Fibroblast of skin of left biceps (primary cell): ENCODE measurements at places on chromosomes 1 and 21.

GRCh38 chr1:244515680-244516079 is 54.6 kb downstream of the CATSPERE start:
- no peak for DNase-seq

DNA sequence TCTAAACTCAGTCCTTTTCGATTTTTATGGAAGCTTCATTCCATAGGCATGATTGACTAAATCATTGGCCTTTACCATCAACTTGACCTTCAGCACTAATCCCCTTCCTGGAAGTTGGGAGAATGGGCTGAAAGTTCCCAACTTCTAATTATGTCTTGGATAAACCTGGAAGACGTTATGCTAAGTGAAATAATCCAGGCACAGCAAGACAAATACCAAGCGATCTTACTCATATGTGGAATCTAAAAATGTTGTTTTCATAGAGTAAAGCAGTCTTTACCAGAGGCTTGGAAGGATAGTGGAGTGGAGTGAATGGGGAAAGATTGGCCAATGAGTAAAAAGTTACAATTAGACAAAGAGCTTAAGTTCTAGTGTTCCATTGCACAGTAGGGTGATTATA is 1453.2 kb downstream of the PLA2G4A start:
- DNase-seq = no peak

- DNase-seq = no peak
Measured at GRCh38 chr1:27752360-27752759, 20.7 kb upstream of the STX12 start.

- no peak for DNase-seq
Measured at GRCh38 chr21:38188037-38188436, 68.8 kb upstream of the KCNJ15 start.

- no peak for DNase-seq
Measured at GRCh38 chr1:112706505-112707220, at the start of gene RHOC. Gene RHOC (minus strand): TSS chr1:112707127. CDS start chr1:112703799, 3,328 bp downstream.

- no peak for DNase-seq
Measured at GRCh38 chr1:106603616-106604015, 452.9 kb upstream of the PRMT6 start.
